Cardiac septum (tissue), 1 donor: ENCODE measurements at places on chromosomes 4 and X. TPM values are rescaled to one million over a fixed set of nuclear protein-coding genes. Genes with fewer than 3 reads are reported as not detected.

Gene LONRF3
- 1.5 TPM for total RNA-seq

Gene SHOX
- 0.11 TPM for total RNA-seq

Gene MAGEA10
- total RNA-seq, result not detected

Gene SLIT2
- total RNA-seq, result 8.6 TPM

Gene PCDH18
- total RNA-seq, result 4.9 TPM

Gene CXCL8
- 1.2 TPM for total RNA-seq

Gene ATP6AP2
- total RNA-seq, result 43.7 TPM

Gene RIBC1
- total RNA-seq, result 0.81 TPM

Gene MAGEC2
- total RNA-seq, result not detected

Gene RNF113A
- total RNA-seq, result 7.6 TPM

Gene CXCL13
- total RNA-seq, result not detected

Gene GAB1
- total RNA-seq, result 90.8 TPM

Gene CLDN22
- total RNA-seq, result not detected

Gene NR3C2
- 17.3 TPM for total RNA-seq

Gene NIPAL1
- 0.43 TPM for total RNA-seq
